ENCODE measurements at places on chromosomes 4 and X. TPM values are rescaled to one million over a fixed set of nuclear protein-coding genes. Genes with fewer than 3 reads are reported as not detected.

GRCh38 chrX:67207912-67208311 lies 335.9 kb upstream of the AR start:
- no peak for DNase-seq

- DNase-seq = peak; percentile 56
These were observed 1583.3 kb downstream of the STIM2 start for GRCh38 chr4:28443801-28444412.

DNA sequence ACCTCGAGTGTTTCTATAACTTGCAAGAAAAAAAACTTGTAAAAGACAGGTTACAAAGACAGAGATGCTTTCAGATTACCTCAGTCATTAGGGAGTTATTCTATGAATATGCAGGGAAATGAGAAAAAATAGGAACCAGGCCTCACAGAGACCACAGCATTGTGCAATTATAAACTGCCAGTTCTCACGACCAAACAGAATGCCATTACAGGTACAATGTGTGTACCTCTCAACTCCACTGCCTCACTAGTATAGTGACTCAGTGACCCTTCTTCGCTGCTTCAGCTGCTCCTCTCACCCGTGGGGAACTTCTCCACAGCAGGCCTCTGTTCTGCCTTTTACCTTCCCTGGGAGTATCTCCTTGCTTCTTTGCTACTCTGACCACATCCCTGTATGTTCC lies 2.3 kb upstream of the HTATSF1 start:
- no peak for DNase-seq

- DNase-seq = no peak
These were observed 3.1 kb downstream of the SLC34A2 start for GRCh38 chr4:25658777-25659176.

The NAA11 gene
- not detected for total RNA-seq

GRCh38 chr4:54368281-54369265 lies 139.5 kb downstream of the PDGFRA start:
- DNase-seq = no peak

All from bronchial epithelial cell (primary cell).